IMR-90 (cell line): ENCODE measurements at places on chromosomes 12 and 14.
A peak's percentile ranks its signal among the peaks of the same experiment; 100 is the strongest.

DNA sequence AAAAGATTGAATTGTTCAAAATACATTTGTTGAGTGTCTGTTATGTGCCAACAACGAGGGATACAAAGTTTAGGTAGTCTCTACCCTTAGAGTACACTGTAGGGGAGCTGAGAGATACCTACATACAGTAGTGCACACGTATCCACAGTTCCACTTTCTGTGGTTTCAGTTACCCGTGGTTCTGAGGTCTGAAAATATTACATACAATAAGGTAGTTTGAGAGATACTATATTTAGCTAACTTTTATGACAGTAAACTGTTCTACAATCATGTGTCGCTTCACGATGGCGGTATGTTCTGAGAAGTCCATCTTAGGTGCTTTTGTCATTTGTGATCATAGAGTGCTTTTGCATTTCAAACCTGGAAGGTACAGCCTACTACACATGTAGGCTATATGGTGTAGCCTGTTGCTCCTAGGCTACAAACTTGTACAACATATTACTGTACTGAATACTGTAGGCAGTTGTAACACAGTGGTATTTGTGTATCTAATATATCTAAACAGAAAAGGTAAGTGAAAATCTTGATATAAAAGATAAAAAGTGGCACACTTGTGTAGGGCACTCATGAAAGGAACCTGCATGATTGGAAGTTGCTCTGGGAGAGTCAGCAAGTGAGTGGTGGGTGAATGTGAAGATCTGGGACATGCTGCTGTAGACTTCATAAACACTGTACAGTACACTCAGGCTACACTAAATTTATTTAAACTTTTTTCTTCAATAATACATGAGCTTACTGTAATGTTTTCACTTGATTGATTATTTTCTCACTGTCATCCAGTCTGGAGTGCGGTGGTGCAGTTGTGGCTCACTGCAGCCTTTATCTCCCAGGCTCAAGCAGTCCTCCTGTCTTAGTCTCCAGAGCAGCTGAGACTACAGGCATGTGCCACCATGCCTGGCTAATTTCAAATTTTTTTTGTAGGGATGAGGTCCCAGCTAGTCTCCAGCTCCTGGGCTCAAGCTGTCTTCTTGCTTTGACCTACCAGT lies 4.0 kb downstream of the CPSF6 start:
- no peak for DNase-seq

DNA sequence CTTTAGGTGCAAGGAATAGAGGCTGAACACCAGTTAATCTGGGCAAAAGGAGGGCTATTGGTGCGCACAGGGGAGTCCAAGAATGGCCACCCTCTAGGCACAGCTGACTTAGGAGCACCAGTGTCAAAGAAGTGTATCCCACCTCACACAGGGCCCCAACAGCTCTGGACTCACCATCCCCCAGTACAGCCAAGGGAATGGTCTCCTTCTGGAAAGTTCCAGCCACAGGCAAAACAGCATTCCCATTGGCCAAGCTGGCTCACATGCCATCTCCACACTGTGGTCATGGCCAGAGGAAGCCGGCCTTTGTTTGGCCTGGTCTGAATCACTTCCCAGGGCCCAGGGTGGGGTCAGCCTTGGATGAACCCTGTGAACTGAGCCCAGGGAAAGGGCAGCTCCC lies 120.1 kb downstream of the DICER1 start:
- DNase-seq = no peak

GRCh38 chr12:123877968-123878367 lies 94.7 kb downstream of the CCDC92 start:
- no peak for DNase-seq

- no peak for DNase-seq
Measured at GRCh38 chr14:23615856-23616255, 20.3 kb upstream of the DHRS2 start.

GRCh38 chr14:84237881-84238280 lies 1292.1 kb upstream of the FLRT2 start:
- DNase-seq = peak; percentile 7

DNA sequence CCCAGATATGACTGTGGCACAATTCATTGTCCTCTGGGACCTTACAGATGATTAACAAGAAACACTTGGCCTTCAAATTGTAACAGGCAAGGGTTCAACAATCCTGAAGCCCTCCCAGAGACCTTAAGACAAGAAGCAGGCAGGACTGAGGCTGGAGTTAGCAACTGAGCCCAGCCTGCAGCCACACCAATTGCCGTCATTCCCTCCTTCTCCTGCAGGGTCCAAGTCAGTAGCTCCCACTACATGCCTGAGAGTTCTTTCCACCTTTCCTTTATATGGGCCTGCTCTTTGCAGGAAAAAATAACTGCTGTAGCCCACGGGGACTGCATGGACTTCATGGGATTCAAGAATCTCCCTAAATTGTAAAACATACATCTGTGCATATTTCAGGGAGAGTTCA lies 2.4 kb upstream of the SERPINA4 start:
- DNase-seq = no peak

DNA sequence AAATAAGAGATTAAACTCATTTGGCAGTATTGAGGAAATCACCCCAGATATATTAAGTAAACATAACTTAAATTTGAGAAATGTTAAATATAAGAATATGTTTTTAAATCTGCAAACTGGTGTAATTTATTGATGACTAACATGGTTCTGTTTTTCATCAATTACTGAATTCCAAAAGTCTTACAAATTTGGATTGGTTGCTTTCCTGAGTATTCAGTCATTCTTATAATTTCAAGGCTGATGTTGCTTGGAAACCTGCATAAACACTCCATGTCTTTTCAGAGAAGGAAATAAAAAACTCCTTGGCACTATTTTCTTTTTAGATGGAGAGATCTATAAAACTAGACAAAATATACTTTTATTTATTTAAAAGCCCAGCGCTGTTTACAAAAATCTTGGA lies 71.7 kb downstream of the NOVA1 start:
- peak; percentile 21 for DNase-seq

DNA sequence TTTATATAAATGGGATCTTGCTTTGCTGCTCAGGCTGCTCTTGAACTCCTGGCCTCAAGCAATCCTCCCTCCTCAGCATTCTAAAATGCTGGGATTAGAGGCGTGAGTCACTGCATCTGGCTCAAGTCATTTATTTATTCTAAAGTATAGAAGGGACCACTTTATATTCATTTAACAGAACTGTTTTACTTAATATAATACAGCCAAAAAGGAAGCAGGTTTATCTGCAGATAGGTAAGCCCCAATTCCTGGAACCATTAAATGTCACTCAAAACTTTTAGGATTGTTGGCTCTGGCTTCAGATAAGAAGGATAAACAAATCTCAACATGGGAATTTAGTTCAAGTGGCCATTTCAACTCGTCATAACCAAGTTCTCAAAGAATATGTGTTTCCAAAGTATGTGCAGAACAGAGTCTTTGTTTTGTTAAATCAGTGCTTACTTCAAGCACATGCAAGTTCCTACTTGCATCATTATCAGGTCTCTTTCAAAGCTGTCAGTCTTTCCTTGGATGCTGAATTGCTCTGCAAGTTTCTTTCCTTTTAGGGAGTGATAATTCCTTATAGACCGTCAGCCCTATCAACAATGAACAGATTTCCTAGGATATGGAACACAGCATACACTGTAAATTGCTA lies 60.4 kb downstream of the KITLG start:
- DNase-seq = peak; percentile 41

- DNase-seq = peak; percentile 60
Measured at GRCh38 chr12:54251667-54252284, 28.1 kb downstream of the CBX5 start.

GRCh38 chr14:78709795-78710557 lies 539.8 kb downstream of the NRXN3 start:
- no peak for DNase-seq

GRCh38 chr12:15323480-15323879 lies 1.2 kb downstream of the PTPRO start:
- no peak for DNase-seq

DNA sequence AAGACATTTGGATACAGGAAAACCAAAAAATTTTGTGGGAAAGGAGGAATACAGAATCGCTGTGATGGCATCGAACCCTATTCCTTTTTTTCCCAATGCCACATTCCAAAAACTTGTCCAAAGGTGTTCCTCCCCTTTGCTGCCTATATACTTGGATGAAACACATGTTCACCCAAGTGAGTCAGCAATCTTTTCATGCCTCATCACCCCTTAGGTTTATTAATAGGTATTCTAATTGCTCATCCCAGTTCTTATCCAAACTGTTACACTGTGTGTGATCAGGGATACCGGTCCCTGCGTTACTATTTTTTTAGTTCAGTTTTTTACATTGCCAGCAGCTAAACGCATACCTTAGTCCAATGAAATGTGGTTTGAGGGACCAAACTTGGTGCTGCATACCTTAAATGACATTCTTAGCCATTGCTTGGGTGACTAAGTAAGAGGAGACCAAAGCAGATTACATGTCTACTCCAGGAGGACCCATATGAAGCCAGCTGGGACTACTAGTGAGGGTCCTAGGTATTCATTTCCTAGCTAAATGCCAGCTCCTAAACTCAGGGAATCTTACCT lies 20.6 kb upstream of the ST8SIA1 start:
- DNase-seq = no peak

GRCh38 chr12:42023733-42024494 lies 120.8 kb downstream of the GXYLT1 start:
- DNase-seq = peak; percentile 64

DNA sequence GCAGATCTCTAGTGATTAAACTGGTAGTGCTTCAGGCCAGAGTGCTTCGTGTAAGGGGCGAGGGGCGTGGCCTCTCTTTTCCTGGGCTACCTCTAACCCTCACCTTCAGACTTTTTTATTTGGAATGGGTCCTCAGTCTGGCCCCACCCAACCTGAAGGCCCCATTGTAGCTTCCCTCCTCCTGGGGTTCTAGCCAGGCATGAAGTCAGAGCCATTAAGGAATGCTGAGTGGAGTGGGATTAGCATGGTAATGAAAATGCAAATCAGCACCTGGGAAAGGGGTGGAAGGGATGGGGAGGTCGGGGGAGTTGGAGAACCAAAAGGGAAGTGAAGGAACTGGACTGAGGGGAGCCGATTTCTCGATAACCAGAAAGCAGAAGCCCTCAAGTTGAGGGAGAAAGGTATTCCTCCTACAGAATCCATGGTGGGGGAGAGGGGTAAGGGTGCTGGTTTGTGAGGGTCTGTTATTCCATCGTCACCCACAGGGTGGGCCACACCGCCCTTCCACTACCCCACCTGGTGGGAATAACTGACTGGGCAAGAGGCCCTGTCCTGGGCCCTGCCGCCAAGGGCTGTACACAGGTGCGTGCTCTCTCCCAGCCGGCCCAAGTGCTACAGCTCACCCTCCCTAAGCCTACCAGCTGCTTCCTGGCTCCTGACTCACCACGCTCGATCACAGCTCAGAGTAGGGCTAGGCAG lies 14.1 kb downstream of the ZFHX2 start:
- DNase-seq = peak; percentile 30

DNA sequence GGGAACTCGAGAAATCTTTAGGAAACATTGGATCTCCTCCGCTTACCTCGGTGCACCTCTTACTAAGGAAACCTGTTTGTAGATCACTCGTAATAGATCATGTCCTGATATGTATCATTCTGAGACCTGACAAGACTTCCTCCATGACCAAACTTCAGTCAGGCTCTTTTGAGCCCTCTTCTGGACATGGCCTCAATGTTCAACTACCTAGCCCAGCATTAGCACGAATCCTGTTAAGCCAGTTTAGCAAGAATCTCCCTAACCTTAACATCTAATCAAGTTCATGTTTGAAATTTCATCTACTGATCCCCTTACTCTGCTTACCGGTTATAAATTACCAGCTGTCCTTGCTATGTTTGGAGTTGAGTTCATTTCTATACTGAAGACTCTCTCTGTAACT lies 713.9 kb upstream of the USP15 start:
- DNase-seq = no peak

GRCh38 chr12:59763835-59764234 lies 168.0 kb downstream of the SLC16A7 start:
- no peak for DNase-seq

- no peak for DNase-seq
Measured at GRCh38 chr14:33120341-33120740, 181.7 kb downstream of the NPAS3 start.

GRCh38 chr12:65511912-65512311 lies 233.4 kb downstream of the MSRB3 start:
- DNase-seq = no peak

DNA sequence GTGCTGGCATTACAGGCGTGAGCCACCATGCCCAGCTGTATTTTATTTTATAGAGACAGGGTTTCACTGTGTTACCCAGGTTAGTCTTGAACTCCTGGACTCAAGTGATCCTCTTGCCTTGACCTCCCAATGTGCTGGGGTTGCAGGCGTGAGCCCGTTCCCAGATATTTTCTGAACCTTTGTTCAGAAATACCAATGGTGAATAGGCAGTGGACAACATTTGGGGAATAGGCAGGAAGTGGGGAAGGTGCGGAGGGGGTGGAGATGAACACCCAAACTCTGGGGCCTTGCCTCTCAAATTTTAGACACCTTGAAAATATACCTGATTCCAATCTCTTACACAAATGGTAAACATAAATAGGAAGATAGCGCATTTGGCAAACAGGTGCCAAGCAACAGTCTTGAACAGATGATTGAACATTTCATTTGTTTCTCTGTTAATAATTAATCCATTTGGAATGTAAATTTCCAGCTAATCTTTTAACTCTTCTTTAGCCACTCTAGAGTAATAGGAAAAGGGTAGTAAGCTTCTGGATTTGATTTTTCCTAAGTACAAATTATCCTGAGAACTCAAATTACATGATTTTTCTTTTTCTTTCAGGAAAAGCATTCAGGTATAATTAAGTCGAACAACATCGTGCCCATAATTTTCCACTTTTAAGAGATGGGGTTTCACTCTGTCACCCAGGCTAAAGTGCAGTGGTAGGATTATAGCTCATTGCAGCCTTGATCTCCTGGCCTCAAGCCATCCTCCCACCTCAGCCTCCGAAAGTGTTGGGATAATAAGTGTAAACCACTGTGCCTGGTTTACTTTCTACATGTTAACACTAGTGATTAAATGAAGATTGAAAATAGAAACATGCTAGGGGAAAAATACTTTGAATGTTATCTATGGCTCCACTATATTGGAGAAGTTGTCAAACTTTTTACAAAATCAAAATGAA lies 22.9 kb upstream of the RNF34 start:
- DNase-seq = no peak

GRCh38 chr14:44759277-44759676 lies 202.5 kb downstream of the KLHL28 start:
- DNase-seq = no peak
